ENCODE measurements at places on chromosomes 7 and 10.
A peak's percentile ranks its signal among the peaks of the same experiment; 100 is the strongest.

DNA sequence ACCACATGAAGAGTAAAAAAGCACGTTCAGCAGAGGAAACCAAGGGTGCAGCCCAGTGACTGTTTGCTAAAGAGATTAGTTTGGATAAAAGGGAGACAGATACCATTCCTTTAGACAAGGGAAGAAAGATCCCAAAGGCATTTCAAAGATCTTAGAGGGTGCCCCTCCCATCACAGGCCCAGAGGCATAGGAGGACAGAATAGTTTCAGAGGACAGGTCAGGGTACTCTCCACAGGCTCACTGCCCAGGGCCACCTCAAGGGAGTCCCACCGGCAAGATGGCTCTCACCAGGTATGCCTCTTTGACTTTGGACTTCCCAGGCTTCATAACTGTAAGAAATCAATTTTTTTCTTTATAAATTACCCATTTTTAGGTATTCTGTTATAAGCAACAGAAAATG is 4.7 kb upstream of the TCTN3 start:
- DNase-seq: no peak

DNA sequence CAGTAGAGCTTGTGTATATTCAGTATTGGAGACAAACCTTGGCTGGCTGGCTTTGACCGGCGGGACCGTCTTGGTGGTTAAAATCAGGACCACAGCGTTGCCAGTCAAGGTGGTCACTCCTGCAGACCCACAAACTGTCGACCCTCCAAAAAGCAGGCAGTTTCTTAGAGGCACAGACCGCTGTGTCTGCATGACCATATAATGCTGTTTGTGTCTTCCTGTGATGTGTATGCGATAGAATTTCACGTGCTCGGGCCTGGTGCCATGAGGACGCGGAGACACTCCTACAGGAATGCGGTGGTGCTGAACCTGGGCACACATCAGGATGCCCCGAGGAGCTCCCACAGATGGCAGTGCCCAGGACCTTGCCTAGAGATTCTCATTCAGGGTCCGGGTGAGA is 34.8 kb downstream of the BNIP3 start:
- DNase-seq: no peak

DNA sequence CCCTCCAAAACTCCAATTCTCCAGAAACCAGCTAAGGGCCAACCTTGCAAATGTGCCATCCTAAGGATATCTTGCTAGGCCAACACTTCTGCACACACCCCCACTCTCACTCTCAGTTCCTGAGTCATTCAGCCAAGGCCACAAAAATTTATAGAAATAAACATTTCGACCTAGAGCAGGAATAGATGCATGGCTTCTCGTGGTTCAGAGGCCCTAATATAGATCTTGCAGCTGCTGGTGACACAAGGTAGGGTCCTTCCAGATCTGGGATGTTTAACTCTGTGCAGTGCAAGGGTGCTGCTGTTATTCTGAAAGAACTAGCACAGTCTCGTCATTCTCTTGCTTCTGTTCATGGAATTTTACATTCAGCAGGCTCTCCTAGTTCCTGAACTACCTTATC is 369.3 kb downstream of the CALN1 start:
- no peak for DNase-seq

DNA sequence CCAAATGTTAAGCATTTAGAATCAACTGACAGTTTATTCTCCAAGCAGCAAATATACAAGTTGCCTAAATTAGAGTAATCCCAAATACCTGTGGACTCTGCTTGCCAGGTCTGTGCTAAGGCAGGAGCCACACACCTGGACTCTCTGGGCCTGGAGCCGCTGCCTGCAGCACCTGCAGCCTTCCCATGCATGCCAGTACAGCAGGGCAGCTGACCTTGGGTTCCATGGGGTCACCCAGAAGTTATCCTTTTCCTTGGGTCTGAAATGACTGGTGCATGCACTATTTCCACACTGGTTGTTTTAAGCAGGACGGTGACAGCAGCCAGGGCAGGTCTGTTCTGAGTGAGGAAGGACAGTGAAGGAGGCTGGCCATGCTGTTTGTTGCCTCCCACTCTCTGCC is 573.2 kb downstream of the GLRX3 start:
- DNase-seq: no peak

GRCh38 chr7:21944616-21945453 is 864 bp downstream of the CDCA7L start:
- DNase-seq: no peak

DNA sequence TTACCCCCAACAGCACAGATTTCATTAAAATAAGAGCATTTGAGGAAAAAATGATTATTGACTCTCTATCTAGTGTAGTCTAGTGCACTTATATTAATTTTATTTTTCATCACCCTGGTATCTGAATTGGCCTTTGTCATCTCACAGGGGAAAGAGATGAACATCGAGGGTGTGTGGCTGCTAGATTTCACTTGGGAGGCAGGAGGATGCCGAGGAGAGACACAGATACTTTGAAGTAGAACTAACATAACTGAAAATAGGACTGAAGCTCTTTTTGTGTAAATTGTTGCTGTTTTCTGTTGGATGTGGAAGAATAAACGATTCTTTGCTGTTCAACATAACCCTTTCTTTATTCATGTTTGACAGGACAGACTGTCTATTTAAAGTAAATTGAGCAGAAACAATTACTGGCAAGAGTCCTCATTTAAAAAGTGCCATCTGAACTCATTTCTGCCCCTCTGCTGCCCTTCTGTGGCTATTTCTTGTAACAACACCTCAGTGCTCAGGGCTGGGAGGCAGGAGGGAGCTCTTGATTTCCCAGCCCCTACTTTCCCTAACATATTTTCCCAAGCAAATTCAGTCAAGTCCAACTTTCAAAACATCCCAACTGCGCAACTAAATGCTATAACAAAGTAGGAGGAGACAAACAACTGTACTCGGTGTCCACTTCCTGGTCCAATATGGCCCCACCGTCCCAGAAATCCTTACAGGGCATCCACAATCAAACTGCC is 15.6 kb downstream of the LYZL1 start:
- peak; percentile 91 for DNase-seq

DNA sequence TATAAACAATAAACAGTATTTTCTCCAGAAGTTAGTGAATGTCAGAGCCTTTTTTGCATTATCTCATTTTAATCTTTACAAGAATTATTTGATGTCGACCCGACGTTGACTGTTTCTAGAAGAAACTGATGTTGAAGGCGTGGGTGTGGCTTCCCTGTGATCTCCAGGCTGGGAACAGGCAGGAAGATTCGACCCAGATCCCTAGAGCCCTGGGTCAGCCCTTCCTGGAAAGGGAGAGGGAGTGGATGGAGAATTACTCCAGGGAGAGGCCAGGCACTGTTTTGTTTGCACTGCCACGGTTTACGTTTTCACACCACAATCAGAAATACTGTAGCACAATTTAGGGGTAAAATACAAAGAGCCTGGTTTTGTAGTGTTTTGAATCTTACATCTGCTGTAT is 133.1 kb downstream of the ADARB2 start:
- DNase-seq: no peak

DNA sequence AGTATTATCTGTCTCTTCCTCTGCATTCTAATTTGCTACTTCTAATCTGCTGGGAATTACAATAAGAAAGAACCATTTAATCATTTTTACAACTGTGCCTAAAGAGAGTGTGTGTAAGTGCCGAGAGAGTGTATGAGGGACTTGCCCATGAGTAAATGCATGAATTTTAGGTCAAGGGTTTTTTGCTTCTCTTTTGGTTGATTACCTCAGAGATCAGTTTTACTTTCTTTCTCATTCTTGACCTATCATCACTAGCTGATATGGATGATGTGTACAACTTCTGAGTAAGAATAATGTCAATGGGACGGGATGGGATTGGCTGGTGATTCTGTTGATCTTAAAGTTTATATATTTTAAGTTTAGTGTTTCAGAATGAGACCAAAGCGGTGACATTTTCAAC is 47.8 kb downstream of the IKZF1 start:
- DNase-seq: no peak

GRCh38 chr10:16789261-16789660 is 28.0 kb downstream of the RSU1 start:
- DNase-seq: no peak

DNA sequence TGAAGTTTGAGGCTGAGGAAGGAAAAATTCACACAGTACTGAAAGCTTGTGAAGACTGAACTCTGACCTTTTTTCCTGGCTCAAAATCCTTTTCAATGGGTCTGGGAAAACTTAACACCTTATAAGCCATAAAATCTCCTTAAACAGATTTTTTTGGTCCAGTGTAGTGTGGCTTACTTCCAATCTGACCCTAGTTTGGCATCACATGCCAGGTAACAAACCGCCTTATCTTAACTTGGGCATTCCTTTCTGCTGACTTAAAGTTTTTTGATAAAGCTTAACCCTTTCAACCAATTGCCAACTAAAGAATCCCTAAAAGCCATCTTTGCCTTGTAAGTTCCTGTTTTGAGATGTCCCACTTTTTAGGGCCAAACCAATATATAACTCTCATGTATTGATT is 13.2 kb upstream of the ITPRID1 start:
- DNase-seq: no peak

DNA sequence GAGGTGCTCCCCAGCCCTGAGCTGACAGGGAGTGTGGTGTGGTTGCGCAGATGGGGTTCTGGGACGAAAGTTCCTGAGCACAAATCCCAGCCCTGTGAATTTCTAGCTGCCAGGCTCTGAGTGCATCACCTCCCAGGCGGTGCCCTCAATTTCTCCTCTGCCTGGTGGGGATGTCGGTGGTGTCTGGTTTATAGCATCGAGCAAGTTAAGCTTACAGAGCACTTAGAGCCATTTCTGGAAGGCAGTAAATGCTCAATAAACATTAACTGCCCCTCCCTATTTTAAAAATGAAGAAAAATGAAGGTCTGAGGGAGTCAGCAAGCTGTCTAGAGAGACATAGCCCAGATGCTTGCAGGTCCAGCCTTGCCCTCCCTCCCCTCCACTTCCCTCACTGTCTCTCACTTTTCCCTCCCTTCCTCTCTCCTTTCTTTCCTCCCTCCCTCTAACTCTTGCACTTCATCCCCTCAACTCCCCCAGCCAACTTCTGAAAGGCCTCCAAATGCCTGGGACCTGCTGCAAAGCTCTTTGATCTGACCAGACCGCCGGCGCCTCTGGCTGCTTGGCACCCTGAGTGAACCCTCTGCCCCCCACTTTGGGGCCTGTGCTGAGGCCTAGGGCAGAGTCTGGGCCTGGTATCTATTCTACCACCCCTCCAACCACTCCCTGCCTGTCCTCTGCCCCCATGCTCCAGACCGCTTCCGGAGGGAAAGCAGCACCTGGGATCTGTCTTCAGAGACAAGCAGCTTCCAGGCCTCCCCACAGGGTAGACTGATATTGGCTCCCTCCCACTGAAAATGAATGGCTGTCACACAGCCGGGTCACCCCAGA is 438.3 kb downstream of the RPS24 start:
- no peak for DNase-seq

DNA sequence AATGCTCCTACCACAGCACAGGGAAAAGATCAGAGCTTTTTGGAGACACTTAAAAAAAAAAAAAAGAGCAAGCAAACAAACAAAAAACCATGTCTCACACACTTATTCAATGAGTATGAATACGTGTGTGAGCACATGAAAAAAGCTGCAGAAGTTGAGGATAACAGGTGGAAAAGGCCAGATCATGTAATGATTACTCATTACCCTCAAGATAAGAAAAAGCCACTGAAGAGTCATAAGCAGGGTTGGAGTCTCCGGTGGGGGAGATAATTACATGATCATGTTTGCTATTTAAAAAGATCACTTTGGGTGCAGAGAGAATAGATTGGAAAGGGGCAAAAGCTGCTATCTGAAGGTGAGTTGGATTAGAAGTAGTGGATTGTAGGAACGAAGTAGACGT is 77.0 kb downstream of the POU6F2 start:
- no peak for DNase-seq
